A549 treated with DMSO at 1 μM for 4 hours (cell line): ENCODE measurements at places on chromosomes 1 and 21. TPM values are rescaled to one million over a fixed set of nuclear protein-coding genes. Genes with fewer than 3 reads are reported as not detected.

C1orf87 gene
- not detected in 5 replicates for total RNA-seq

CENPS gene
- total RNA-seq: 22.7 to 32.4 TPM (median 30.4 TPM) in 5 replicates

STPG1 gene
- total RNA-seq: 6.4 to 6.8 TPM (median 6.7 TPM) in 5 replicates

LIN28A gene
- total RNA-seq: not detected in 5 replicates

IGSF3 gene
- total RNA-seq: 19.0 to 26.5 TPM (median 23.3 TPM) in 5 replicates

APCS gene
- not detected in 5 replicates for total RNA-seq

CYP4Z1 gene
- total RNA-seq: not detected in 5 replicates

CR1 gene
- total RNA-seq: not detected in 5 replicates

BMP8B gene
- total RNA-seq: 3.8 to 4.8 TPM (median 4.4 TPM) in 5 replicates

HRNR gene
- total RNA-seq: not detected in 5 replicates

RPTN gene
- total RNA-seq: 0.03 TPM in 1 of 5 replicates, not detected in the others

TMEM79 gene
- total RNA-seq: 5.4 to 10.2 TPM (median 8.3 TPM) in 5 replicates

PADI3 gene
- 1.3 to 2.0 TPM (median 1.8 TPM) in 5 replicates for total RNA-seq

PROK1 gene
- not detected in 5 replicates for total RNA-seq

S100A5 gene
- total RNA-seq: 0.52 to 0.90 TPM (median 0.69 TPM) in 4 of 5 replicates, not detected in the other

VASH2 gene
- total RNA-seq: 3.6 to 4.8 TPM (median 4.5 TPM) in 5 replicates

CD1C gene
- not detected in 5 replicates for total RNA-seq

RGS8 gene
- total RNA-seq: not detected in 5 replicates

SPRR2B gene
- total RNA-seq: not detected in 5 replicates

PRR9 gene
- total RNA-seq: not detected in 5 replicates

TCP10L gene
- 0.40 to 1.2 TPM (median 0.59 TPM) in 5 replicates for total RNA-seq

NPL gene
- total RNA-seq: 0.41 to 1.2 TPM (median 1.1 TPM) in 5 replicates

FAM3B gene
- not detected in 5 replicates for total RNA-seq

RIMS3 gene
- 0.66 to 1.3 TPM (median 0.99 TPM) in 5 replicates for total RNA-seq

GJA5 gene
- not detected in 5 replicates for total RNA-seq

ADAM30 gene
- not detected in 5 replicates for total RNA-seq

BROX gene
- total RNA-seq: 18.5 to 28.3 TPM (median 21.7 TPM) in 5 replicates

ROR1 gene
- total RNA-seq: 12.3 to 15.2 TPM (median 13.1 TPM) in 5 replicates

NTMT2 gene
- not detected in 5 replicates for total RNA-seq

VANGL2 gene
- 0.84 to 1.3 TPM (median 1.2 TPM) in 5 replicates for total RNA-seq

KCNQ4 gene
- 0.17 to 0.25 TPM (median 0.17 TPM) in 5 replicates for total RNA-seq

UBE4B gene
- 11.4 to 17.6 TPM (median 14.9 TPM) in 5 replicates for total RNA-seq

CLCN6 gene
- total RNA-seq: 5.5 to 6.8 TPM (median 6.3 TPM) in 5 replicates

TMPRSS3 gene
- total RNA-seq: 0.20 to 0.38 TPM (median 0.27 TPM) in 5 replicates

STUM gene
- total RNA-seq: 0.02 TPM in 1 of 5 replicates, not detected in the others
